Stimulated activated CD8-positive, alpha-beta memory T cell treated with anti-CD3 and anti-CD28 coated beads, Interleukin-4, amount 100 ng/mL, for 48 hours (primary cell): ENCODE measurements at places on chromosomes 3 and 15.

GRCh38 chr3:58617338-58617761, 40.2 kb upstream of the FAM107A start:
- DNase-seq = no peak

DNA sequence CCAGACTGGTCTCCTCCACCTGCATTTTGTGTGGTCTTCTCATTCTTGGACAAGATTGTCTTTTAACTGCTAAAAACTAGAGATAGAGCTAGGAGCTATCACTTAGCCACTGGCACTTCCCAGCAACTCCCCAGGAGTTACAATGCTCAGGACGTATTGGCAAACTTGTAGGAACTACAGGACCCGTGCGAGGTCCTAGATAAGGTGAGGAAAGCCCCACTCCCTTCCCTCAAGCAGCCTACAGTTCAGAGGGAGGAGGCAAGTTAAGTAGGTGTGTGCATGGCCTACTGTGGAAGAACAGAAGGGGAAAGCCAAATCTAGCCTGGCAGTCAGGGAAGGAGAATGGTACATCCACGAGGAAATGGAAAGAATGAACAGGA, 504.7 kb upstream of the PROK2 start:
- no peak for DNase-seq

DNA sequence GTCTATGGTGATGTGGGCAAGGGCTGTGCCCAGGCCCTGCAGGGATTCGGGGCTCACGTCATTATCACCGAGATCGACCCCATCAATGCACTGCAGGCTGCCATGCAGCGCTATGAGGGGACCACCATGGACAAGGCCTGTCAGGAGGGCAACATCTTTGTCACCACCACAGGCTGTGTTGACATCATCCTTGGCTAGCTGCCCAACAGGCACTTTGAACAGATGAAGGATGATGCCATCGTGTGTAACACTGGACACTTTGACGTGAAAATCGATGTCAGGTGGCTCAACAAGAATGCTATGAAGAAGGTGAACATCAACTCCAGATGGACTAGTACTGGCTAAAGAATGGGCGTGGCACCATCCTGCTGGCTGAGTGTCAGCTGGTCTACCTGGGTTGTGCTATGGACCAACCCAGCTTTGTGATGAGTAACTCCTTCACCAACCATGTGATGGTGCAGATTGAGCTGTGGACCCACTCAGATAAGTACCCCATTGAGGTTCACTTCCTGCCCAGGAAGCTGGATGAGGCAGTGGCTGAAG, 6.1 kb upstream of the USP8 start:
- DNase-seq = no peak

- DNase-seq = no peak
These were observed 229.9 kb downstream of the THRB start for GRCh38 chr3:24264748-24265158.

GRCh38 chr3:39879581-39879980, 70.2 kb downstream of the MYRIP start:
- no peak for DNase-seq

GRCh38 chr15:100248236-100248635, 93.5 kb downstream of the ADAMTS17 start:
- DNase-seq = no peak

DNA sequence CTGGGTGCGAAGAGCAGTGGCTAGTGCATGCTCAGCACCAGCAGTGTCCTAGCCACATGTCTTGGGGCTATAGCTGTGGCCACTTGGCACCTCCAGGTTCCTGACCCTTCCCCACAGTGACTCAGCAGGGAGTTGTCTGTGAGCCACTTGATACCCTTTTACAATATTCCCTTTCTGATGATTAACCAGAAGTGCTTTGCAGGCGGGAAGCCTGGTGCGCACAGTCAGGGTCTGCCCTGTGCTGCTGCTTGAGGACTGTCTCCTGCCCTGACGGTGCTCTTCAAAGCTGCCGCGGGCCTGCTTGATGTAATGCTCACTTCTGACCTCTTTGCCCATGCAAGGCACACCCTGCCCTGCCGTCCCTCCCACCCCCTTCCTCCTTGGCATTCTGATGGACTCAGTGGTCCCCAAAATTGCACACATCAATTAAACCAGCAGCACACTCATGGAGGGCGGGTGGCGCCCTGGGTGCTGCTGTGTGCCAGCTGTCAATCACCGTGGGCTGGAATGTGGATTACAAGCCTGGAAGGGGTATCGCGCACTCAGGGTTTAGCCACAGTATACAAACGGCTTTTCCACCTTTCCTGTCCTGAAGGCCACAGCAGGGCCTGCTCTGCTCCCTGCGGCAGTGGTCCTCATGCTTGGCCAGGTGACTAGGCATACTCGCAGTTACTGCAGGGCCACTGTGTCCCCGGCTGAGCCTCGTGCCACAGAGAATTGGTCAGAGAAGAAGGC, 40.9 kb upstream of the PCSK6 start:
- no peak for DNase-seq

DNA sequence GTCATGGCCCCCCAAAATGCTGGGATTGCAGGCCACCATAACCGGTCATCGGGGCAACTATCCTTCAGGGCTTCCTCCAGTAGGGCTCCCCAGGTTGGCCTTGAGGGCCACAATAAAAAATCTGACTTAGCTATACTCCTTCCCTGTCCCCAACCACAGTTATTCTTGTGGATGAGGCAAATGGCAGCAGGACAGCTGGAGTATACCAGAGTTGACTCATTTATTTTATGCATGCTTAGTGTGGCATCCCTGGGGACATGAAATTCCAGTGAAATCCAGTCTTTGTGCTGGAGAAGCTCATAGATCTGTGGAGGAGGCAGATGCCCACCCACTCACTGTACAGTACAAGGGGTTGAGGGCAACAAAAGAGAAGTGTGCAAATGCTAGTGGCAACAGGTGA, 109.5 kb downstream of the RORA start:
- no peak for DNase-seq
